ENCODE measurements at places on chromosomes 4 and X.

GRCh38 chr4:161856711-161857326, 307.0 kb downstream of the FSTL5 start:
- no peak for DNase-seq

DNA sequence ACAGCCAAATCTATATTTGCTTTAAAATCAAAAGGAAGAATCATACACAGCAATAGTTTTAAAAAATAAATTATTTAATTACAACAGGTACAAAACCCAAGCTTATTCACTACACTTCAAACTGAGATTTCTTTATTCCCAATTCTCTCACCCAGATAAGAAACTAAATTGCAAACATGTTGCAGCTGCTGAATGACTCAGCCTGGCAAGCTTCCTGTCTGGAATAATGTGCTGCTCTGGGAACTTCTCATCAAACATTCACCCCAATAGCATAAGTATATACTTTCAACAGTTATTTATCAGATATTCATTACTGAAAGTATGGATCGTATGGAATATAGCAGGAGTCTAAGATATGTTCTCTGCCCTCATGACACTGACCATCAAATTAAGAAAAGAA, 43.0 kb upstream of the GABRA2 start:
- peak; percentile 12 for DNase-seq

GRCh38 chr4:26856906-26857277, 3.7 kb upstream of the STIM2 start:
- no peak for DNase-seq

DNA sequence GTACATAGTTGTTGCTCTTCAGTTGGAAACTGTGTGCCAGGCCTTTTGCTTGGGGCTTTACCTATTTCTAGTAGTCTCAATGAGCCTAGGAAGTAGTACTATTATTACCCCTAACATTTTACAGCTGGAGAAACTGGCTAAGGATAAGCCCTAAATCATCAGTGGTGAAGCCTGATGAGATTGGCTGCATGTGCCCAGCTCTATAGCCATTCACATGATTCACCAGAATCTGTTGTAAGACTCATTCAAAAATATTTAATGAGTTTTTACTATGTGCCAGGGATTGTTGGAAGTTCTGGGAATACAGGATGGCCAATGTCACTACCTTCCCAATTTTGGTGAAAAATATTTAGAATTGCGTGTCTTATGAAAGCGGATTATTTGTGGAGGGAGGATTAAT, 2.8 kb downstream of the KIT start:
- no peak for DNase-seq

- DNase-seq, result no peak
These were observed 1391.6 kb downstream of the ADGRL3 start for GRCh38 chr4:62591756-62592155.

GRCh38 chrX:88613338-88613737, 133.7 kb upstream of the CPXCR1 start:
- DNase-seq, result peak; percentile 19

DNA sequence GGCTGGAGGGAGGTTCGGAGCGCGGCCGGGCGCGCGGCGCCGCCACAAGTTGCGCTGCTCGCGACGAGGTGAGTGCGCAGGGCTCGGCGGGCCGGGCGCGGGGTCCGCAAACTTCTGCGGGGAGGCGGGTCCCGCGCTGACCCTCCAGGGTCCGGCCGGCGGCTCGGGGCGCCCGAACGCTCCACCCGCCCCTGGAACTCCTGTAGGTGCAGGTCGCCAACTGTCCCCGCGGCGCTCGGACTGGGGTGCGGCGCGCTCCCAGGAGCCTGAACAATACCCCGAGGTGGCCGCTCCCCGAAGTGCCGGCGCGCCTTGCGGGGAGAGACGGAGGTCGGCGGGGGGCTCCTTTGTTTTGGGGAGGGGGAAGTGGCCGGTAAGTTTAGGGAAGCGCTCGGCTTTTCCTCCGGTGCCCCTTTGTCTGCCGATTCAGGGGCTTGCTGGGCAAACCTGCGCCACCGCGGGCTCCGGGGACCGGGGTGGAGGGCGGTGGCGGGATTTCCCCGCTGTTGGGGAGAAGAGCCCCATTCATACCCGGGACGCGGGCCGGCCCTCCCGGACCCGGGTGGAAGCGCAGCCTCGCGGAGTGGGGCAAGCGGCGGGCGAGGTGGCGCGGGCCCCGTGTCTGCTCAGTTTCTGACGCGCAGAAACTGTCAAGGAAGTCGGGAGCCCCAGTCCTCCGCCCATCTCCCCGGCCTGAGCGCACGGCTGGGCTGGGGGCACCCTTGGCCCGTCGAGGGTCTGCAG, 694 bp downstream of the TBL1X start:
- DNase-seq, result no peak

GRCh38 chr4:86393749-86394148, 33.9 kb upstream of the MAPK10 start:
- no peak for DNase-seq

DNA sequence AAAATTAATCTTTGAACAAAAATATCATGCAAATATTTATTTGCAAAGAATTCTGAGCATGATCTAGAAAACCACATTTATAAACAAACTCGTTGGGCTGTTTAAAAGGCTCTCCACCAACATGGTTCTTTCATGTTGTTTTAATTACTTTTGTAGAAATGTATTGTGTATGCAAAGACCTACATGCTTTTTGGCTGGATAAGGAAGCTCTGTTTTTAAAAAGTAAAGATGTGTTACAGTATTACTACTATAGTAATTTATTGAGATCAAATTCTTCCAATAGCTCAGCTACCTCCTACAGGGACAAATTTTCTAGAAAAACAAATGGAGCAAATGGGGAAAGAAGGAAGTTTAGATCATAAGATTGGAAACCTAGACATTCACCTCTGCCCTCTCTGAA, 177.5 kb upstream of the TTC29 start:
- no peak for DNase-seq

- no peak for DNase-seq
These were observed 343.7 kb downstream of the DHX15 start for GRCh38 chr4:24240655-24241054.

DNA sequence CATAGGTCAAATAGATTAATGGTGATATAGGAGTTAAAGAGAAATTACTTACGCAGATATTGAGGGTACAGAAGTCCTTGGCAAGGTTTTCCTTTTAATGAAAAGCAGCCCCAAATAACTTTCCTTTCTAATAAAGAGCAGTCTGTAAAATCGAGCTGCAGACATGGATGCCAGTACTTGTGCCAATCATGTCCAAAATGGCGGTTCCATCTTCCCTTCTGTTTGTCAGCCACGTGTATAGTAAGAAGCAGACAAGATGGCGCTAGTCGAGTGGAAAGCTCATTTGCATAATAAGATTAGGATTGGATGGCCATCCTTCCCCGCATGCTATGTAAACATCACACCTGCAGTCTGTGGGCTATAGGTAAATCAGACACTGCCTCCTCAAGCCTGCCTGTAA, 68.5 kb downstream of the FGFBP1 start:
- DNase-seq, result no peak

- no peak for DNase-seq
These were observed 194.4 kb upstream of the LDB2 start for GRCh38 chr4:17092736-17093437.

- peak; percentile 6 for DNase-seq
These were observed 23.1 kb downstream of the MAGEA8 start for GRCh38 chrX:149903889-149904748.

DNA sequence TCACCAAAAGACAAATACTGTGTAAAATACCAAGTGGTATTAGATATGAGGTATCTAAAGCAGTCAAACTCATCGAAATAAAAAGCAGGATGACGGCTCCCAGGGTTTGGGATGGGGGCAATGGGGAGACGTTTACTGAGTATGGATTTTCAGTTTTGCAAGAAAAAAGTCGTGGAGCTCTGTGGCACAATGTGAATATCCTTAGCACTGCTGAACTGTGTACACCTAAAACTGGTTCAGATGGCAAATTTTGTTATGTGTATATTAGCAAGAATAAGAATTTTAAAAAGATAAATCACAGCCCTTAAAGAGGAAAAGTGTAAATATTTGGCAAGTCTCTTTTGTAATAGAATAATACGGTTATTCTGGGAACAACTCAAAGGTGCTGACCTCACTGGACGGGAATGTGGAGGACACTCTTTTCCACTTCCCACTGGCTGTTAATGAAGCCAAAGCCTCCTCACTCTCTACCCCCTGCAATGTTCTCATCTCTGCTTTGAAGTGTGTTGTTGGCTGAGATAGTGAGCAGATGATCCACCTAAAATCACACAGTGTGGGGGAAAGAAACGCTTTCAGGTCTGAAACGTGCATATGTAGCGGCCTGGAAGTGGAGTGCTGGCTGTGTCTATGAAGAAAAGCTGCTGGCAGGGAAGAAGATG, 49.2 kb downstream of the SEL1L3 start:
- peak; percentile 73 for DNase-seq

GRCh38 chr4:123250843-123251242, 145.8 kb upstream of the SPRY1 start:
- DNase-seq, result no peak

DNA sequence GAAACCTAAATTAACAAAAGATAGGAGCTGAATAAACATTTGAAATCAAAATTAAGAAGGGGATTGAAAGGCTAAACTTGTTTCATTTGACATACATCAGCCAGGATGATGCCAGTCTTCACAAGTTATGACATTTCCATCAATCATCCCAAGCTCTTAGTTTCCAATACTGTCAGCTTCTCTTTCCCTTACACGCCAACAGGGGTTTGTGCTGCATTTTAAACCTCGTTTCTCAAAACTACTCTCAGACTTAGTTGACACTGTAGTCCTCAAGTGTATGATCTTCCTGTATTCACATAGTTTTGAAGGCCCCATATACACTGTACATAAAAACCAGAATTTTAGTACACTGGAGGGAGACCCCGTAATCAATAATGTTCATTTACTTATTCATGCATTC, 840 bp upstream of the P2RY10 start:
- DNase-seq, result no peak

DNA sequence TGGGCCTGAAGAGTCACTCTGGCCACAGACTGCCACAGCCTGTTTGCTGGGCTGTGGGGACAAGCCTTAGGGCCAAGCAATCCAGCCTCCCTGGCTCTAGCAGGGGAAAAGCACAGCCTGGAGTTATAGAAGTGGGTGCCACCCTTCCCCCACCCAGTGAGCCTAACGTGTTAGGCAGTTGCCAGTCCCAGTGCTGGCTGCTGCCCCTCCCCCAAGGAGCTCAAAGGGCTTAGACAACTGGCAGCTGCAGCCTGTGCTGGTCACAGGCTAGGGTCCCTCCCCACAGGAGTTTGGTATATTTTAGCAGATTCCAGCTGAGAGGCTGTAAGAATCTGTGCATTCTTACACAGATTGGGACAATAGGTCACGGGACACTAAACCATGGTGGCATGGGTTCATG, 370.3 kb upstream of the FGF16 start:
- DNase-seq, result no peak

GRCh38 chrX:632366-633042, 1.9 kb downstream of the SHOX start:
- DNase-seq, result no peak

DNA sequence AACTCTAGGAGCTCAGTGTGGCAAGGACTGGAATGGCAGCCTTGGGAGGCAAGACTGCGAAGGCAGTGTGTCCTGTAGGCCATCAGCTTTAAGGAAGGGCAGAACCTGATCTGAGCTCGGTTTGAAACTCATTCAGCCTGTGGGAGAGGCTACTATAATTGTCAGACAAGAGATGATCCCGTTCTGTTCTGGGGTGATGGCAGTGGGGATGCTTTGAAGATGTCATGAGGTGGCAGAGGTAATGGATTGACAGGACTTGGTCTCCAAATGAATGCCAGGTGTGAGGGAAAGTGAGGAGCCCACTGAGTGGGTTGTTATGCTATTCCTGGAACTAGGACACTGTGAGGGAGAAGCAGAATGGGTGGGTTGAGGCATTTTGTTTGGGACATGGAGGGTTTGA, 144.9 kb downstream of the PJA1 start:
- no peak for DNase-seq
